Bone marrow (tissue), 2 donors: ENCODE measurements at places on chromosomes 5 and 9.

GRCh38 chr5:91386120-91386519 lies 3.0 kb upstream of the ARRDC3 start:
- no peak for DNase-seq

DNA sequence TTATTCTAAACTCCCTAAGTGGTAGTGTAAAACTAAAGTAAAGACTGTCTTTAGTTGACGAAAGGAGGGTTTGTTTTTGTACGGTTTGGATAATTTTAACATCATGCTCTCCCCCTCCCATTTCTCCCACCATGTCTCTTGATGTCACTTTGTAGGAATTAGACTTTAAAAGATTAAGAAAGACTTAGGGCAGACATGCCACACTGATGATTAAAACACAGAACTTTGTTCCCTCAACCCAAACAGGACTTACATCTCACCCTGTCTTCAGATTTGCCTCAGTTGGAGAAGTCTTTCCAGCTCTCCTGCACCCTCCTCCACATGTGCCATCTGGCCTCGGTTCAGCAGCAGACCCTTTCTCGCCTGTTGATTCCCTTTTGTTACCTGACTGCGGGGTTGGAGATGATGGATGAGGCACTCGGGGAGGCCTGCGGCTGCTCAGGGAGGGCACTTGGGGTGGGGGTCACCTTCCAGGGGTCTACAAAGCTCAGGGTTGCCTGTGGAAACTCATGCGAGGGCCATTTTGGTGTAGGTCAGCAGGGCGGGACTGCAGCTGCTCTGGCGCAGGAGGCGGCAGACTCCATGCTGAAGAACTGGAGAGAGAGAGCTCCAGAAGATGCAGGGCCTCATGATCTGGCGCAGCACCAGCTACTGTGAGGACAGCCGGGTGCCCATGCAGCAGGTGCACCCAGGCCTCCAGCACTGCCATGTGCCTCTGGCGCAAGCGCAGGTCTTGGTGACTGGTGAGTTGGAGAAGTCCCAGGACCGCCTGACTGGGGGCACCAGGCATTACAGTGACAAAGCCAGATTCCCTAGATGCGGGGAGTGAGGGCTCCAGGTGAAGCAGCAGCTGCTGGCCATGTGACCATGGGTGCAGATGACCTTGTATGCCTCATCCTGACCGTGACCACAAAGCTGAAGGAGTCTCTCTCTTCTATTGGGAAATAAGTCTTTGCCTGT lies 24.5 kb upstream of the EXOC3 start:
- no peak for DNase-seq

DNA sequence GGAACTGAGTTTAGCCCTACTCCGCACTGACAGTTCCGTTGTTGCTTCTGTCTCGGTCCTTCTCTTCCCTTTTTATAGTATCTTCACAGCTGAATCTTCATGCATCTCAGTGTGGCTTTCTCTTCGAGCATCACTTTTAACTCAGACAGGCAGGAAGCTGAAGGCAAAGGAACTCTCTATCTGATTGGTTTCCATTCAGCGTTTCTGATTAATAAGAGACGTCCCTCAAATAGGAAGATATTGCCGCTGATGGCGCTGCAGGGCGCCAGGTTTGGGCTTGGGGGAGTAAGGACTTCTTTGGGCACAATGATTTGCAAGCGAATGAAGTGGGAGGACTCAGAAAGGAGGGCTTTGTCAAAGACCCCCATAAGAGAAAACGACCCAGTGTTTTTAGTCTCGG lies at the start of gene CDH9:
Gene CDH9 (minus strand): TSS at position 111 of the 400 bp plus-strand sequence. CDS start 50,253 bp downstream, outside the sequence.
- no peak for DNase-seq

DNA sequence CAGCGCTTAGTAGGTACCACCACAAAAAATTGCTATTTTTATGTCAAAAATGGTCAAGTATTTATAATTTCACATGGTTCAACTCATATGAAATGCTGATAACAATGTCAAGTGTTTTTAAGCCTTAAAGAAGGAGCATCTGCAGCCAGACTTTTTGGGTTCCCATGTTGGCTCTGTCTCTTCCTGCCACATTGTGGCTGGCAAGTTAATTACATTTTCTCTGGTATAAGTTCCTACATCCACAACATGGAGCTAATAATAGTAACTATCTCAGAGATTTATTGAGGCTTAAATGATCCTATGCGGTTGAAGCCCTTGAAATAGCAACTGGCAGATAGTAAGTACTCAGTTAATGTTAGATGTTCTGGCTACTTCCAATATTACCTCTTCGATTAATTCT lies 5.4 kb downstream of the ATP10B start:
- DNase-seq, result no peak

DNA sequence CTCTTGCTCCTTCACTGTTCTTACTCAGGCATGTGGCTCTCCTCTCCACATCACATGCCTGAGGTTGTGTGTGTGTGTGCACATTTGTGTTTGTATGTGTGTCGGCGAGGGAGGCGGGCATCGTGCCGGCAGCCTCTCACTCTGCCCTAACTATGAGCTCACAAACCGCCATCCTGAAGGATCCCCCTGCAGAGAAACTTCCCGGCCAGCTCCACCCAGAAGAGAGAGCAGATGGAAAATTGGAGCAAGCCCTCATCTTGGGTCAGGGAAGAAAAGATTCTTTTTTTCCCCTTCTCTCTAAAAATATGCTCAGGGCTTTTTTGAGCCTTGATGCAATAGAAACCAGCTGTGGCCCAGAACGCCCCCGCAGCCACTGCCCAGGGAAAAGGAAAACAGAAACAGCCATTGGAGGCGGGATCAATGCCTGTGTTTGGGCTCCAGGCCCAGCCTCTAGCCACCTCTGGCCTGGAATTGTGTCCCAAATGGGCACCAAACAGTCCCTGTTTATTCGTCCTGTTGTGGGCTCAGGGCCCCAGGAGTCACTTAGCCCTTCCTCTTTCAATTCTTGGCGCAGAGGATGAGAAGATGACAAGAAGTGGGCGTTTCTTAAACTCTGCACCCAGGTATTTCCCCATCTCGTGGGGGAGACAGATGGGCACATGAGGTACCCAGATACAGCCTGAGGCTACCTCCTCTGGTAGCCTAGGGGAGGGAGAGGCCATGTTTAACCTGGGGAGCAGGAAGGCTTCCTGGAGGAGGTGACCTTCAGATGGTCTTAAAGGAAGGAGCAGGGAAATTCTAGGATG lies 151.5 kb downstream of the RGS3 start:
- no peak for DNase-seq
